Progenitor cell of endocrine pancreas (in vitro differentiated cells): ENCODE measurements at places on chromosomes 13 and 19. TPM values are rescaled to one million over a fixed set of nuclear protein-coding genes. Genes with fewer than 3 reads are reported as not detected.

GRCh38 chr19:38452430-38453366 lies 19.2 kb downstream of the RYR1 start:
- DNase-seq, result no peak

GRCh38 chr13:41696163-41697003 lies 239.0 kb downstream of the RGCC start:
- DNase-seq, result no peak

- no peak for DNase-seq
These were observed 343.8 kb downstream of the RBM26 start for GRCh38 chr13:79062291-79062690.

GRCh38 chr19:49713236-49713845 lies 22.4 kb downstream of the CPT1C start:
- DNase-seq, result no peak

DNA sequence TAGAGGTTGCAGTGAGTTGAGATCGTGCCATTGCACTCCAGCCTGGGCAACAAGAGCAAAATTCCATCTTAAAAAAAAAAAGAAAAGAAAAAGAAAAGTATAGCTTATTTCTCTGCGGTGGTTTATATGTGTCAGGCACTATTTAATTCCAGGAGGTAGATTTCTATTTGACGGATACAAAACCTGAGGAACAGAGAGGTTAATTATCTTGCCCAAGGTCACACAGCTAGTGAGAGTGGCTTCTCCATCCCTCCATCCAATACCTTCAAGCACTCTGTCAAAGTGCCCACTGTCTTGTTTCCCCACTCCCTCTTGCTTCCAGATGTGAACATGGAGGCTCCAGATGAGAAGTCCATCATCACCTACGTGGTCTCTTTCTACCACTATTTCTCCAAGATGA lies 34.8 kb downstream of the SPTBN4 start:
- no peak for DNase-seq

GRCh38 chr19:8675066-8675465 lies 23.5 kb downstream of the ACTL9 start:
- DNase-seq, result no peak

The ZNF177 gene
- 12.7 and 12.9 TPM in 2 replicates for total RNA-seq
